ENCODE measurements at places on chromosomes 11 and 22.

DNA sequence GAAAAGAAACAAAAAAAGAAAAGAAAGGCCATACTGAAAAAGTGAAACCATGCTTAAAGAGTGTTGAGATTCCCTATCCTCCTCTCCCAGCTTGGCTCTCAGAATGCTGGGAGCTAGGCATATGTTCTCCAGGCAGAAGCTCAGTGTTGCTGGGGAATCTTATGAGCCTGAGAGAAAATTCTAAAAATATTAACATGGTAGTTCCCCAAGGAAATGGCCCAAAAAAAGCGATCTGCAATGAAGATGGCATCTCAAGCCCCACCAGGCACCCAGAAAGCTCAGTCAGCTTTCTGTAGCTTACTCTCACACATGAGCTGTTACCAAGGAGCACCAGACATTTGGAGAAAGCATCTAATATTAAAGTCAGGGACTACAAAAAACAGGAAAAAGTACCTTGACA lies 94.5 kb downstream of the CD44 start:
- DNase-seq: no peak

- no peak for DNase-seq
Measured at GRCh38 chr11:62504158-62504973, 42.2 kb downstream of the AHNAK start.

DNA sequence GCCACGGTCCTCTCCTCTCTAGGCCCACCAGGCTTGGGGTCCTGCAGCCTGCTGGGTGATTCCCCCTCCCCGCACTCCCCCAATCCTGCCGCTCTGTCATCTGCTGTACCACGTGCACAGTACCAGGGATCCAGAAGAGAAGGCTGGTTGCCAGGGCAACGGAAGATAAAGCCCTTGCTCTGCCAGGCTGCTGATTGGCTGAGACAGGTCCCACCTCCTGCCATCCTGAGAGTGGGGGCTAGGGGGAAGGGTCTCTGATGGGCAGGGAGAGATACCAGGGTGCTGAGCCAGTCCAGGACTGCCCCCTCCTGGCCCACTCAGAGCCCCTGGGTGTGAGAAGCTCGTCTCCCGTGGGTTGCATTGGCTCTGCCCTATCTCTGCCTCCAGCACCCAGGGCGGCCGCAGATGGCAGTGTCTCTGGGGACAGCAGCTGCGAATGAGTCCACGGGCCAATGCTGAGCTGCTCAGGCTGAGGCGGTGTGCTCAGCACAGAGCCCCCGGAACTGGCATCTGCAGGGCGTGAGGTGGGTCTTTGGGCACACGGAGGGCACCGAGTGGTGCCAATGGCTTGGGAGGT lies at the start of gene SMIM45:
SMIM45 (plus strand) TSS at position 253 of the 577 bp plus-strand sequence.
- DNase-seq: no peak

GRCh38 chr11:6320411-6321155 lies at the start of gene CAVIN3:
Gene CAVIN3 (minus strand): TSS chr11:6320501. CDS start chr11:6320476, 25 bp downstream.
- DNase-seq: no peak

- no peak for DNase-seq
Measured at GRCh38 chr11:118909619-118910308, 16.0 kb downstream of the BCL9L start.

DNA sequence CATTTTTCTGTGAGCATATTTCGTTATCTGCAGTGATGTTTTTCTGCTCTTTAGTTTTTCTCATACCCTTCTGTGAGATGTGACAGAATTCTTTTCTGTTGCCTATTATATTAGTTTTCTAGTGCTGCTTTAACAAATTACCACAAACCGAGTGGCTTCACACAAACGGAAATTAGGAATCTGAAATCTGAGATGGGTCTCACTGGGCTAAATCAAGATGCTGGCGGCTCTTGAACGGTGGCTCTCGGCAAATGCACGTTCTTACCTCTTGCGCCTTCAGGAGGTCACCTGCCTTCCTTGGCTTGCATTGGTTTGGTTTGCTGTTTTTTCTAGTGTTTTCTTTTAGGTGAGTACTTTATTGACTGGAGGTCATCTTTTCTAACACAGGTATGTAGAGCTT lies 13.0 kb downstream of the ZBED4 start:
- no peak for DNase-seq

- no peak for DNase-seq
Measured at GRCh38 chr11:11262171-11262920, 90.7 kb downstream of the CSNK2A3 start.

- DNase-seq: peak; percentile 65
Measured at GRCh38 chr11:65588199-65589054, 7.2 kb downstream of the KCNK7 start.

- DNase-seq: no peak
Measured at GRCh38 chr11:30258679-30259078, 27.9 kb downstream of the FSHB start.

DNA sequence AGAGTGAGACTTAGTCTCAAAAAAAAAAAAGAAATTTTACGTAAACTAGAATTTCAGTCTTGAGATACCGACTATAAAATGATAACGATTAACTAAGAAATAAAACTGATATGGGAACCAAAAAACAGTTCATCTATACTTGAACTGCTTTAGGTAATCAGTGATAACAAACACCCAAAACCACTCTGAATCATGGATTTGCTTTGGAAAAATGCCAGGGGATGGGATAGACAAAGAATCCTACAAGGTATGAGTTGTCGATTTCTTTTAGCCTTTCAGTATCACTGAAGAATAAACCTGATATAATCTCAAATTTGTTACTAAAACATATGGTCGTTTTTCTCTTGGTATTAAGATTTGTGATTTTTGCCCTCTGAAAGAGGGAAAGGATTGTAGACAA lies 13.7 kb downstream of the CSTF3 start:
- no peak for DNase-seq

DNA sequence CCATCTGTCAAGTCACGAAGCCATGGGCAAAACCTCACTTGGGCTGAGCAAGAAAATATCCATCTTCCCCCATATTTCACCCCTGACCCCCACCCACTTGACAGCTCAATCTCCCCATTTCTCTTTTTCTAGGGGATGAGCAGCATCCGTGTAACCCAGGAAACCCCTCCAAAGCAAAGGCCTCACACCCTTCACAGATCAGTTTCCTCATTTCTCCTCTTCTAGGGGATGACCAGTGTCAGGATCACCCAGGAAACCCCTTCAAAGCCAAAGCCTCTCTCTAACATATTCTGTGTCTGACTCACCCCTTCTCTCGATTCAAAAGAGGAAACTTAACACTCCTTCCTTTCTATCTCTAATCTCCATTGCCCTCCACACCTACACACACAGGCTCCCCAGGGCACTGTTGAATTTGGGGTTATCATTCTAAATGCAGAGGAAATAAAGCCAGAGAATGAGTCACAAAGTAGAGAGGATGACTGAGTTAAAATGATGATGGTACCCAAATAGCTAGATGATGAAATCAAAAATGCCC lies 439.7 kb downstream of the BUD13 start:
- DNase-seq: no peak

- no peak for DNase-seq
Measured at GRCh38 chr22:32328306-32329201, 29.1 kb upstream of the RFPL3 start.
